Pulmonary artery endothelial cell (primary cell): ENCODE measurements at places on chromosomes 6 and 20. TPM values are rescaled to one million over a fixed set of nuclear protein-coding genes. Genes with fewer than 3 reads are reported as not detected.

GRCh38 chr20:55094353-55094861, 619.0 kb downstream of the DOK5 start:
- DNase-seq = no peak

MLN gene
- not detected in 2 replicates for total RNA-seq

GRIK2 gene
- not detected in 2 replicates for total RNA-seq

TINAG gene
- total RNA-seq = not detected in 2 replicates

DNA sequence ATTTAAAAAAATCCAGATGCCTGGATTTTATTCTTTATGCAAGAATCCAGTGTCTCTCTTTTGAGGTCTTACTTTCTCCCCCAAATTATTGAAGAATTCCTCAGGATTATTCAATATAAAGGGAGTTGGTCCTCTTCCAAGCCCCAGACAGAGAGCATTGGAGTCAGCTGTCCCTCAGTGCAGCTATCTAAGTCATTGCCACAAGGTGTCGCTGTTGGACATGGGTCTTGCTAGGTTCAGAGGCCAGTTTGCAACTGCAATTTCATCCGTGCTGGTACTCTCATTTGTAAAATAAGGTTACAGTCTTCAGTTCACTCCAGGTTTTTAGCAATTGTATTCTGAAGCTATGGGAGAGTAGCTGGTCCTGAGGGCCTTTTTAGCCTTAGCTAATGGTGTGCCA, 27.8 kb downstream of the CCN2 start:
- DNase-seq = peak; percentile 26
